ENCODE measurements at places on chromosomes 12 and 14.
A peak's percentile ranks its signal among the peaks of the same experiment; 100 is the strongest.

DNA sequence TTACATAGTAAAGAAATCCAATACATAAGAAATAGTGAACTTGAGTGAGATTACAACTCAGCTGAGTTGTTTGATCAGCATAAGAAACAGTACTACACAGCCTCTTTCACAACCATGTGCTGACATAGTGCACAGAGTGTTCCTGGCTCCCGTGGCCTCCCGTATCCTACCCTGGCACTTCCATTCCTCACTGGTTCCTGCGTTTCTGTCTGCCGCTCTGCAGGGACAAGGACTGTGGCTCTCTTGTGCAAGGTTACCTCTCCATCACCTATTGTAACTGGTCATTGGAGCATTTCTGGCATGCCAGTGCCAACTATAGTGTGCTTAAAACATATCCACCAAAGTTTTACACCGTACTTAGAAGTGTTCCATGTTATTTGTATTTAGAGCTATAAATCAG, 46.3 kb upstream of the PCED1B start:
- no peak for DNase-seq

DNA sequence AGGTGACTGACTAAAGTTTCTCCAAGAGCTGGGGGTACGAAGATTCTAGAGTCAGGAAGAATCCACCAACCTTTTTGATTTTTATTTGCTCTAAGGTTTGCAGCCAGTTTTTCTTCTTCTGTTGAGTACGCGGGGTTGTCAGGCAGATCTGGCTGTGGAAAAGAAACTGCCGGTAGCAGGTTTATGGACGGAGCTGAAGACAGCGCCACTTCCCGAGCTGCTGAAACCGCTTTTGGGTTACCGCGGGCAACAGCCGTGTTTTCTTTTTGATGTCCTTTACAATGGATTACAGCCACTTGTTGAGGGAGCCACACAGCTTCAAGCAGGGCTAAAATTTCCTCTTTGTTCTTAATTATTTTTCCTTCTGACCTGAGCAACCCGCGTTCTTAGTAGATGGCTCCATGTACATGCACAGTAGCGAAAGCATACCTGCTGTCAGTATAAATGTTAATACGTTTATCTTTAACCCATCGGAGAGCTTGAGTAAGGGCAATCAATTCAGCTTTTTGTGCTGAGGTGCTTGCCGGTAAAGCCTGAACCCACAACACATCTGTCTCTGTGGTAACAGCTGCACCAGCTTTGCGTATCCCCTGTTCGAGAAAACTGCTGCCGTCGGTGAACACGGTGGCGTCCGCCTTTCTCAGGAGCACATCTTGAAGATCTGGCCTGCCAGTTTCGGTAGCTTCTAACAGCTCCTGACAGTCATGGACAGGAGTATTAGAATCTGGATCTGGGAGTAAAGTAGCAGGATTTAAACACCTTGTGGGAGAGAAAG, 674.3 kb downstream of the TMEM121 start:
- DNase-seq, result no peak

DNA sequence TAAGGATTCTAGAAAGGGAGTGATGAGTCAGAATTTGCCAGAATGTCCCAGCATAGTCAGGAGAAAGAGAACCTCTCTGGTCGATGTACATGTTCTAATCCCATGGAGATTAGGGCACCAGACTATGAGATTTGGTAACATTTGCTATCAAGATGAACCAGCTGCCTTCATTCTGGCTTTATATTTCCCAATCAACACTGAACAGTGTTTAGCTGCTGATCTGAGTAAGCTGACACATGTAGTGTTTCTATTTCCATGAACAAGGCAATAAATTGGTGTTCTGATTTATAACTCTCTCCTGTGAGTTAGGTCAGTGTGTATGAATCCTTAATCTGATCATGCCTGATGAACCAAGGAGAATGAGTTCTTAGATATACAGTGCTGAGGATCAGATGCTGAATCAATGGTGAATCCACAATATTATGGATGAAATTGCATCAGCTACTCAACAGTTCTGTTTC, 158.0 kb upstream of the AMIGO2 start:
- DNase-seq, result no peak

GRCh38 chr12:94750864-94751263, 100.5 kb upstream of the TMCC3 start:
- no peak for DNase-seq

DNA sequence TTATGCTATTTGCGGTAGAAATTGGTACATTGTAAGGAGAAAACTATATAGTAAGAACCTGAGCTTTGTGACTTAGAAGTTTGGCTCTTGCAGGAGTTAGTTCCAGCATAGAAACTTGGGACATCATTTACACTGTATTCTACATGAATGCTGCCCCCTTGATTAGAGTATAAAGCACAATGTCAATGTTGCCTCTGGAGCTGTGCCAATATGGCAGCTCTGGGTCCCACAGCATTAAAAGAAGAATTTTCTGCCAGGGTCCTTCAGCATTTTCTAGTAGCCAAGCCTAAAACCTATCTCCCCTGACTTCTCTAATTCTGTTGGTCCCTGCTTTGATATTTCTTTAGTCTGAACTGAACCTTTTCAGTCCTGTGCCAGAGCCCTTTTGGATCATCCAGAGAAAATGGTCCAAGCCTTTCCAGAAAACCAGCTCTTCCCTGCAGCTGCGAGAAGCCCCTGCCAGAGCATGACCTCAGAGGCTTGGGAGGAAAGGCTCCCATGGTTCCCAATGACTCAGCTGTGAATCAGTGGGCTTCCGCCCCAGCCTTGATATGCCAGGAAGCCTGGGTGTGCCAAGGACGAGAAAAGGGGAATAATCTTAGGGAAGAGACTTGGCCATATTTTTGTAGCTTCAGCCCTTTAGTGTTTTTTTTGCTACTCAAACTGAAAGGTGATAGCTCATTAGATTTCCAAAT, 43.2 kb downstream of the PLEKHG7 start:
- peak; percentile 85 for DNase-seq

DNA sequence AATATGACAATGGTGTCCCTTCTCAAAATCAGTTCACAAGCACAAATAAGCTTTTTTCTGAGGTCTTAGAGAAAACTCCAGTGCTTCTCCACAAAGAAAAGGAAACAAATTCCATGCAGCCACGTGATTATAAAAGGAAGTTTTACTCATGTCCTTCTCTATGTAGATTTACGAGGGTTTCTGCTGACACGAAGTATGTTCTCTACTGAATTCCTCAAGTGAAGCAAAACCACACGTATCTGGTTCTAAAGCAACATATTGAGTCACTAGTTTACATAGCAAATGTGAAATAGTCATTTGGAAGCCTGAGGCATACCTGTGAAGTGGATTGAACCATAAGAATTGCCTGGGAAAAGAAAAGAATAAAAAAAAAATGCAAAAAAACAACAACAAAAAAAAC, 31.9 kb downstream of the BMP4 start:
- DNase-seq, result no peak

- no peak for DNase-seq
These were observed 69.3 kb upstream of the SCN8A start for GRCh38 chr12:51521554-51522276.

- DNase-seq, result no peak
These were observed 134.5 kb downstream of the NUAK1 start for GRCh38 chr12:106004289-106004688.

- DNase-seq, result no peak
These were observed 3.1 kb upstream of the SSH1 start for GRCh38 chr12:108860443-108860842.

GRCh38 chr14:51448831-51449670, 202.7 kb upstream of the FRMD6 start:
- DNase-seq, result no peak

- no peak for DNase-seq
These were observed 33.3 kb upstream of the ACTN1 start for GRCh38 chr14:69012256-69012953.

DNA sequence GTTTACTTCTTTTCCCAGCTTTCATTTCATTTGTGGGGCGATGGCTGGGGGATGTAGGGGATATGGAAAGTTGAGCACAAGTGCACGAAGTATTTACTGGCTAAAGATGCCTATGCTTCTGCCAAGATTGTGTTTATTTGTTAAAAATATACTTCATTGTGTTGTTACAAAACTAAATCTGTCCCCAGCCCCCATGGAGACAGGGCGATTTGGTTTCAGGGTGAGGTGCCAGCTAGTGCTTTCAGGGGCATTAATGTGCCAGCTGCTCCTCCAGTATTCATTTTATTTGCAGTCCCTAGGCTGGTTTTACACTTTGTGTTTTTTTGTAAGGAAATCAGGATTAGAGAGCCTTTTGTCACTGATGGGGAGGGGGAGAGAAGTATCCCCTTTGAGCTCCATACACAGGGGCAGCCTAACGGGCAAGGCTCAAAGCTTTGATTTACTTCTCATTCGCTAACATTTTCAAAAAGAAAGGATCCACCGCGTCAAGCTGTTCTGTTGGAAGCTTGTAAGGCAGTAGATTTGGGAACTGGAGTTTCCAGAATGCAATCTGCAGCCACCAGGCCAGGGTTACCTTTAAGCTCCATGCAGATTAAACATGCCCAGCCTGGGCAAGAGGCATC, 198.7 kb upstream of the PLEKHG7 start:
- no peak for DNase-seq

DNA sequence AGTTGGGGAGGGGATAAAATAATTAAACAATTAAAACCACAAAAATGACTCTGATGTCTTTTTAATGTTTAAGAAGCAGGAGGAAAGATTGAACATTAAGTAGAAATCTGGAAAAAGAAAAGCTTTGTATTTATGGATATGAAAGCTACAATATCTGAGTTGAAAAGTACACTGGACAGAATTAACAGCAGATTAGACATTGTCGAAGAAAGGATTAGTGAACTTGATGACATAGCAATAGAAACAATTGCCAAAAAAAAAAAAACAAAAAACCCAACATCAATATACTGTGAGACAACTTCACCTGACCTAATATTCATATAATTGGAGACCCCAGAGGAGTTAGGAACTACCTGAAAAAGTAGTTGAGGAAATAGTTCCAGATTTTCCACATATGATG, 289.5 kb upstream of the RGS6 start:
- no peak for DNase-seq

DNA sequence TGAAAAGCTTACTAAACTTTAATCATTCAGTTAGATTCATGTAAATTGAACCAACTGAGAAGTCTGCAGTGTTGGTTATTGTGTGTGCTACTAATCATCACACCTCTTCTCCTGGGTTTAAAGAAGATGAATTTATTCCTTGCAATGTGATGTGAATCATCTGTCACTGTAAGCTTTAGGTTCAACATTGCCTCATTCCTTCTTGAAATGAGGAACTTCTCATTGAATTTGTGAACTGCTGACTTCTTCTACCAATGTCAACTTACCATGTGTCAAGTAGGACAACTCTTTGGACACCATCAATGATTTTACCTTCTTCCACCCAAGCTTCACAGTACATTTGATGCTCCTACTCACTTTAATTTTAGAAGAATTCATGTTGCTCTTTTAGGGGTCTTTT, 17.4 kb upstream of the PRB2 start:
- no peak for DNase-seq

DNA sequence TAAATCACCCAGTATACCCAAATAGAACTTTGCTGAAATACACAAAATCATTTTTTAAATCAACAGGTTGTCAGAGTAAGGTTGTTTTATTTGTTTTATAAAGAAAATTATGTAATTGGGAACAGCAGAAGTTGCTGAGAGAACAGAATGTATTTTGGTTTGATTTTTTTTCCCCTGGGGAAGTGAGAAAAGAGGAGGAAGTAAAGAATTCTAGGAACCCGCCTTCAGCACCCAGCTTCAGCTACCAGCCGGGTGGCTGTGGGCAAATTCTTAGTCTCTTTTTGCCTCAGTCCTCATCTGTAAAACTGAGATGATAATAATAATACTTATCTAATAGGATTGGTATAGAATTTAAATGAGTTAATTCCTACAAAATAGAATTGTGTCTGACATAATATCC, 119.4 kb downstream of the SRGAP1 start:
- DNase-seq, result no peak

DNA sequence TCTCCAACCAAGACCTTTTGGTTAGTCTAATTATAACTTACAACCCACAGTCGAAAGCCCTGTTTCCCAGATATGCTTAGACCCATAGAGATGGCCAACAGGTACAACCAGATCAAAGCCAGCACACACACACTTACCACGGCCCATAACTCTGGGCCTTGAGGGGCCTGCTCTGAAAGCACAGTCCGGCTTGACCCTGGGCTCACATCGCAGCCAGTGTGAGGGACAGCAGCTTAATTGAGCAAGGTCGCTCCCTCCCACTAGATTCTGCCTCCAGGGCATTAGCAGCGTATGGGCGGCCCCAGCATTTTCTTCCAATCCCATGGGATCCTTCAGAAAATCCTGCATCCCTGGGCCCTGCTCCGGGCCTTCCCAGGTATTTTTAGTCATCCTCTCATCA, 157.4 kb upstream of the FKBP4 start:
- no peak for DNase-seq

GRCh38 chr12:67460388-67460787, 188.2 kb upstream of the DYRK2 start:
- no peak for DNase-seq

GRCh38 chr14:75042035-75042434, 9.2 kb downstream of the MLH3 start:
- no peak for DNase-seq

GRCh38 chr14:72084935-72085334, 152.7 kb downstream of the RGS6 start:
- no peak for DNase-seq

DNA sequence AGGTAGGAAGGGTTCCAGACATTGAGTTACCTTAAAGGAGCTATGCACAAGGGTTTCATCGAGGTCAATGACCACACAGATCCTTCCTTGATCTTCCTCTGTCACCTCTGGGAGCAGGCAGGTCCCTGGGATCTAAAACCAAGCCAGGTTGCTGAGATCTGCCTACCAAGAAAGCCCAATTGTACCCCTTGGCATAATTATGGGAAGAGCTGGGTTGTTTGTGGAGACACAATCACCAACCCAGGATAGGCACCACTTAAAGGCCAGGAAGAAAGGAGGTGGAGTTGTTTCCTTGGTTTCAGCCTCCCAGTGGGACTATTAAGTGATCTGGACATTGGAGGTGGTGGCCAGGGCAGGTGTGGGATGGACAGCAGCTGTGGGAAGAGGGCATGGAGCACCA, 8.4 kb upstream of the AVIL start:
- DNase-seq, result no peak

- no peak for DNase-seq
These were observed 477.0 kb downstream of the DPF3 start for GRCh38 chr14:72416892-72417291.

DNA sequence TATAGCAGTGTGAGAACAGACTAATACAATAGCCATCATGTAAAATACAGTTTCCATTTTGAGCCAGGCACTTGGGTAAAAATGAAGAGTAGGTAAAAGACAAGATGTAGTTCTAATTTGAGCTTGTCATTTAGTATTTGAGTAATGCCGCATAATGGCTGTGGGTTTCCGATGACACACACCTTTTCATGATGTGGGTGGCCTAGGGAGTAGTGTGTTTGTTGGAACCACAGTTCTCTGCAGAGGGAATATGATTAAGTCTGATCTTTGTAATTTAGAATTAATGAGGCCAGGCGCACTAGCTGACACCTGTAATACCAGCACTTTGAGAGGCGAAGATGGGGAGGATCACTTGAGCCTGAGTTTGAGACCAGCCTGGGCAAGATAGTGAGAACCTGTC, 61.8 kb downstream of the RCOR1 start:
- DNase-seq, result peak; percentile 71

Measured in head of caudate nucleus (tissue), 42 donors.